ENCODE measurements at places on chromosomes 7 and 10.

DNA sequence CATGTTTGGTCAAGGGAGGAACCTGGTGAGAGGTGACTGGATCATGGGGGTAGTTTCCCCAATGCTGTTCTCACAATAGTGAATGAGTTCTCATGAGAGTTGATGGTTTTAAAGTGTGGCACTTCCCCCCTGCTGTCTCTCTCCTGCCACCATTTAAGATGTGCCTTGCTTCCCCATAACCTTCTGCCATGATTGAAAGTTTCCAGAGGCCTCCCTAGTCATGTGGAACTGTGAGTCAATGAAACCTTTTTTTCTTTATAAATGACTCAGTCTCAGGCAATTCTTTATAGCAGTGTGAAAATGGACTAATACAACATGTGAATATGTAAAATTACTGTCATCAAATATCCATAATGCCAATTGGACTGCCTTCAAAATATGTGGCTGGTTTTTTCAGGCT lies 165.5 kb upstream of the TARP start:
- DNase-seq = no peak

GRCh38 chr10:77146712-77147336 lies 490.8 kb downstream of the KCNMA1 start:
- no peak for DNase-seq

DNA sequence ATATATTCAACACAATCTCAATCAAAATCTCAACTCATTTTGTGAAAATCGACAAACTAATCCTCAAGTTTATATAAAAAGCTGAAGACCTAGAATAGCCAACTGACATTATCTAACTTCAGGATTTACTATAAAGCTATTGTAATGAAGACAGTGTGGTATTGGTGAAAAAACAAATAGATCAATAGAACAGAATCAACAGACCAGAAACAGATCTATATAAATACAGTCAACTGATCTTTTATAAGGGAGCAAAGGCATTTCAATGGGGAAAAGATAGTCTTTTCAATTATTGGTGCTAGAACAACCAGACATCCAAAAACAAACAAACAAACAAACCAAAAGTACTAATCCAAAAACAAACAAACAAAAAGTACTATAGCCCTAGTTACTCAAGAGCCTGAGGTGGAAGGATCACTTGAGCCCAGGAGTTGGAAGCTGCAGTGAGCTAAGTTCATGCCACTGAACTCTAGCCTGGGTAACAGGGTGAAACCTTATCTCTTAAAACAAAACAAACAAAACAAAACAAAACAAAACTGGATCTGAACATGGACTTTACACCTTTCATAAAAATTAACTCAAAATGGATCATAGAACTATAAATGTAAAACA lies 26.6 kb upstream of the AKR1D1 start:
- no peak for DNase-seq

DNA sequence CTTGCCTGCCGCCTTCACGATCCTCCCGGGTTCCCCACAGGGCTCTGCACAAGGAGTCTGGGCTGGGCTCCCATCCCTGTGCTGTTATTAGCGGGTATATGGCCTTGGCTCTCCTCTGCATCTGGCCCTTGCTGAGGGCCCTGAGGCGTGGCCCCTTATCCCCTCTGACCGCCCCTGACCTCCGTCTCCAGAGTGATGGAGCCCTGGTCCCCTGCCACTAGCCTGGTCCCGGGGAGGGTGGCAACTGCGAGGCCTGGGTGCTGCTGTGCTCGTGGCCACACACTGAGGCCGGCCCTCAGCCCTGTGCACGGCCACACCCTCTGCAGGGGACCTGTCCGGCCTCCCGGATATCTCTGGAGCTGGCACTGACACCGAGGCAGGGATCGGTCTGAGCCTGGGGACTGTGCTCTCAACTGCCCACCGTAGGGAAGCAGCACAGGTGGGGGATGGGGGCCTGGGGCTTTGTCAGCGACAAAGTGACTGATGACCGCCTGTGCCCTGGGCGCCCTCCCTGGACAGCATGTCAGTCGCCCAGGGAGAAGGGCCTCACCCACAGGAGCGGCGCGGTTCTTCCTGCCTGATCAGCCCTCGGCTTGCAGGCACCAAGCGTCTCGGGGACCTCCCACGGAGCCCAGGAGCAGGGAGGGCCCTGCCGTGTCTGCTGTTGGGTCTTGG lies 72.4 kb downstream of the NKX6-2 start:
- DNase-seq = no peak

GRCh38 chr7:46533946-46534345 lies 612.9 kb upstream of the IGFBP3 start:
- no peak for DNase-seq

DNA sequence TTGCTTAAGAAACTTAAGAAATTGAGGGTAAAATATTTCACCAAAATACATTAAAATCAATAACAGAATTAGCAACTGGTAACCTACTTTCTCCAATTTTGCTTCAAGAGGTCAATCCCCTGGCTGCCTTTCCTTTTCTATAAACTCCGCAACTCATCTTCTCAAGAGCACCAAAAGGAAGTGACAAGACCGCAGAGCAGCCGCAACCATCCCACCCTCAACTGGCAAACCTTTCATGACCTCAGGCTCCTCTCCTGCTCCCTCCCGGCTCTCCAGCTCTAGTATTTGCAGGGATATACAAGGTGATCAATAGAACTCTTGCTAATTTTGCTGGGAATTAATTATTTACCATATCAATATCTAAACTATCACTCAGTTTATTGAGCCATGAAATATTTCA lies 88.9 kb downstream of the ATE1 start:
- DNase-seq = no peak

DNA sequence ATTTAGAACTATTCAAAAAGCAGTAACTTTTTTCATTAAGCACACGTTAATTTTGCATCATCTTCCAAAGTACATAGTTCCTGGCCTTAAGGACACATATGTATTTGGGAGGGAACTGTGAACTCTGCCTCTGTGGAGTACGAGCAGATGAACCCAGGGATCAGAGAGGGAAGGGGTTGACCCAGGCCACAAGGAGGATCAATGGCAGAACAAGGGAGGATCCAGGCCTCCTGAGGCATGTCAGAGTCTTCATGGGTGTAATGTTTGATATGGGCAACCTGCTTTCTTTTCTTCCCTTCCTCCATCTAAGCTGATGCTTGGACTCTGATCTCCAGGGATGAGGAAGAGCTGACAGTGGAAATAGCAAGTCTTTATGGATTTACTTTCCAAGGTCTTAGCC lies 164.0 kb downstream of the SH2D4B start:
- no peak for DNase-seq

GRCh38 chr10:7121154-7121797 lies 289.6 kb downstream of the SFMBT2 start:
- peak; percentile 77 for DNase-seq

DNA sequence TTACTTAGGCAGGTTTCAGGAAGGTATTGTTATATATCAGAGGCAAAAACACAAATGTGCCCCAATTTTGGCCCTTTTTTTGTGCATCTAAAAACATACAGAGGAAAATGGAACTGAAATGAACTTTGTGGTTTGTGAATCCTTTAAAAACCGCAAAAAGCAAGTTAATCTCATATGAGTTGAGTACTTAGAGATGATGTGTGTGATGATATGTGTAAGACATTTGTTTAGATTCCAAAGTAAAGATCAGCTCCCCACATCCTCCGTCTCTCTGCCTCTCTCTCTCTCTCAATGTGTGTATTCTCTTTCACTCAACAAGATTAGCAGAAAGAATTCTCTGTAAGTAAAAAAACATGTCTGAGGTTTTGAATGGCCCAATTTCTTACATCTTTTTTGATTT lies 201.9 kb downstream of the MALRD1 start:
- DNase-seq = no peak

- no peak for DNase-seq
Measured at GRCh38 chr10:90286941-90287340, 570.9 kb downstream of the HTR7 start.

Data from activated CD4-positive, alpha-beta memory T cell treated with anti-CD3 and anti-CD28 coated beads for 36 hours (primary cell).